Activated CD4-positive, CD25-positive, alpha-beta regulatory T cell treated with anti-CD3 and anti-CD28 coated beads, Interleukin-2, amount 50 U/mL, for 72 hours (primary cell): ENCODE measurements at places on chromosomes 6 and 20.

- no peak for DNase-seq
Measured at GRCh38 chr6:142279350-142280180, 22.2 kb upstream of the ADGRG6 start.

DNA sequence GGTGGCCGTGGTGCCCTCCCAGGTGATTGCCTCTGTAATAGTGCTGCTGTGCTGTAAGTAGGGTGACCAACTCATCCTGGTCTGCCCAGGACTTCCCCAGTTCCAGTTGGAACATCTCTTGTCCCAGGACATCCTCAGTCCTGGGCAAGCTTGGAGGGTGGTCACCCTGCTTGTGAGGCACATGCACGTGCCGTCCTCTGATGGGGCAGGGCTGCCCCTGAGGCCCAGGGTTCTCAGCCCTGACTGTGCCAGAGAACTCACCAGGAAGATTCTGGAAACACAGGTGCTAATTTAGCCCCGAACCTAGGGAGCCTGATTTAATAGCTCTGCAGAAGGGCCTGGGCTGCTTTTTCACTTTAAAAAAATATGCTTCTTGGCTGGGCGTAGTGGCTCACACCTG, 120.9 kb upstream of the PHACTR3 start:
- DNase-seq: no peak

DNA sequence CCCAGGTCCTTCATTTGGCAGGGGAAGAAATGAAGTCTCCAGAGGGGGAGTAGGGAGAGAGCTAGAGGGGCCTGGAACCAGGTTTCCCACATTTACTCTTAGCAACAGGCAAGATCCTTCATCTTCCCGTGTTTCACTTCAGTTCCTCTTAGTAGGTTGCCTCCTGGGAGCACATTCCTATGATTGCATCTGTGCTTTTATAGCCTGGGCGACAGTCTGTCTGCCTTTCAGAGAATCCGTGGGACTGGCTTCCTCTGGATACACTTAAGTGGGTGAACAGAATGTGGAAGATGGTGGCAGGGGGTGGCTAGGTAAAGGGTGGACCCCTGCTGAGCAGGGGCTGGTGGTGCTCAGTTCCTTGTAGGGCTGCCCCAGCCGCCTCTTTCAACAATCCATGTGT, 33.4 kb downstream of the STK35 start:
- no peak for DNase-seq

GRCh38 chr6:143397227-143398222, 53.0 kb downstream of the ADAT2 start:
- no peak for DNase-seq

- DNase-seq: no peak
Measured at GRCh38 chr20:24786111-24786495, 163.0 kb upstream of the CST7 start.

DNA sequence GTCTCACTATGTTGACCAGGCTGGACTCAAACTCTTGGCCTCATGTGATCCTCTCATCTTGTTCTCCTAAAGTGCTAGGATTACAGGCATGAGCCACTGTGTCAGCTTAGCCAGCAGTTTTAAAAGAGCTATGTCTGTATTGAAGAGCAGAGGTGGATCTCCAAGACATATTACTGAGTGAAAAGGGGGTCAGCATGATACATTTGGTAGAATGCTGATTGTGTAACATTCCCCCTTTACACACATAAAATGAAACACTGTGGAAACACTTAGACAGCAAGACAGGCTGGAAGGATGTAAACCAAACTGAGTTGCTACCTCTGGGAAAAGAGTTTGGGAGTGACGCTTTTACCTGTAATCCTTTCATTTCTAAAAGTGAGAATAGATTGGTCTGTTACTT, 1.7 kb upstream of the RIPOR3 start:
- no peak for DNase-seq

- no peak for DNase-seq
Measured at GRCh38 chr20:5481872-5482271, 165.1 kb upstream of the PROKR2 start.
